ENCODE measurements at places on chromosomes 7 and 10.

DNA sequence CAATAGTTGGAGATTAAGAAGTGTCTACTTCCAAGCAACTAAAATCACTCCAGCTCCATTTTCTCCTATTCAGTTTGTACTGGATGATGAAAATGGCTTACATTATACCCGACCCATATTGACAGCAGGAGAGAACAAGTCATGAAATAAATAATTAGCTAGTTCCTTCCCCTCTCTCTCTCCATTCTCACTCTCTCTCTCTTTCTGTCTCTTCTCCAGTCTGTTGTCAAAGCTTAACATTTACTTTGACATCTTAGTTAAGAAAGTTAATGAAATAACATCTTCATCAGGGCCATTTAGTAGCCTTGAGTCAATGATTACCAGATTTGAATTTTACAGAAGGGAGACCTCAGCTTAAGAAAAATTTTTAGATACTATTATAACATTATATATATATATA is 138.5 kb downstream of the ARID5B start:
- DNase-seq, result no peak

DNA sequence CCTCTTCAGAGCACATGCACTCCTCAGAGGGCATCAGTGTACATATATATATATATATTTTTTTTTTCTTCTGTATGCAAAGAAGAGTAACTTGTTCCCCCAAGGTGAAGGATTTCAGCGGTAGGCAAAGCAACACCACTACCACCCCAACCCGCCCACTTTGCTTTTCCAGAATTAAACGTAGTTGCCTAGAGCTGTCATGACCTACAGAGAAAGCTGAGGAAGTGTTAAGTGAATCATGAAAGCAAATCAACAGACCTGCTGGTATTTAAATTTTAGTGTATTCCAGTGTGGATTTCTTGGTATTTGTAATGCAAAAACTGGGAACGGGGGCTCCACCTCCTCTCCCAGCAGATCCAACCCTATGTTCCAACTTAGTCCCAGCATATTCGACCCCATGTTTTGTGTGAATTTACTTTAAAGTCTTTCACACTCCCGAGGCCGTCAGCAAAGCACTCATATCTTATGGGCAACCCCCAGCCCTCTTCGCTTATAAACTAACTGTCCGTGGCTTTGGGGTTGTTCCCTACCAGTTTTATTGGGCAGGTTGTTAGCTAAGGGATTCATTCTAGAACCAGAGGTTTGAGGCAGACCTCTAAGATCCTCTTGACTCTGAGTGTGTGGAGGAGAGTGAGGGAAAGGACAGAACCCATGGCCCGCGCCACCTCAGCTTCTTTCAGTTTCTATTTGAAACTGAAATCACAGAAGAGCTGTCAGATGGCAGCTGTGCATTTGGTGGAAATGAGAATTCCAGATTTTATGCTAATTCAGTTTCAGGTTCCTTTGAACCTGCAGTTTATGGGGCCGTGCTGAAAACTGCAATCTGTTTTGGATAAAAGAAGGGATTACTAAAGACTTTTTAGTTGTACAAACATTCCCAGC is 450.2 kb upstream of the GALNT17 start:
- DNase-seq, result no peak

- DNase-seq, result no peak
These were observed 1.5 kb upstream of the C1GALT1 start for GRCh38 chr7:7180725-7181449.

- DNase-seq, result peak; percentile 63
These were observed 870 bp downstream of the FZD1 start for GRCh38 chr7:91264924-91265681.

DNA sequence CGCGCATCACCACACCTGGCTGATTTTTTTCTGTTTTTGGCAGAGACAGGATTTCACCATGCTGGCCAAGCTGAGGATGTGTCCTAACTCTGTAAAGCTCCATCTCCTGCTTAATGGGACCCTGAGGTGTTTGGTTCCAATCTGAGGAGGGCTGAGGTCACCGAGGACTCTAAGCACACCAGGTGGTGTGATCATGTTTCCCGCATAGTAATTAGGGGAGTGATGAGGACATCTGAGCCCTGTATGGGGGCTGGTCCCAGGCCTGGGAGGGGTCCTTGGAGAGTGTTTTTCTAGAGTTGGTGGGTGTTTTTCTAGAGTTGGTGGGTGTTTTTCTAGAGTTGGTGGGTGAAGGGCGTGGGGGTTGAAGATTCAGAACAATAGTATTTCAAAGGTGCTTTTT is 3.0 kb upstream of the ABHD11 start:
- DNase-seq, result no peak

- no peak for DNase-seq
These were observed 21.3 kb downstream of the TAS2R16 start for GRCh38 chr7:122974229-122974628.

GRCh38 chr10:109887243-109887642 is 36.1 kb downstream of the XPNPEP1 start:
- no peak for DNase-seq

GRCh38 chr7:7972128-7972527 is 3.5 kb downstream of the GLCCI1 start:
- DNase-seq, result peak; percentile 42
